ENCODE measurements at places on chromosomes 16 and 17. TPM values are rescaled to one million over a fixed set of nuclear protein-coding genes. Genes with fewer than 3 reads are reported as not detected.

MEIOC gene
- 0.50 TPM for total RNA-seq

SLC35G6 gene
- total RNA-seq, result not detected

PLLP gene
- 20.9 TPM for total RNA-seq

IKZF3 gene
- 0.17 TPM for total RNA-seq

AANAT gene
- 0.20 TPM for total RNA-seq

CCL17 gene
- not detected for total RNA-seq

GSG1L2 gene
- not detected for total RNA-seq

HP gene
- 0.77 TPM for total RNA-seq

APOBR gene
- 0.99 TPM for total RNA-seq

IGSF6 gene
- 5.0 TPM for total RNA-seq

WNT9B gene
- 0.99 TPM for total RNA-seq

TEKT1 gene
- 18.6 TPM for total RNA-seq

KRT9 gene
- not detected for total RNA-seq

TACO1 gene
- 10.3 TPM for total RNA-seq

GNGT2 gene
- total RNA-seq, result 0.89 TPM

GRB7 gene
- 2.6 TPM for total RNA-seq

RASD1 gene
- 6.8 TPM for total RNA-seq

TMED6 gene
- not detected for total RNA-seq

ATP2C2 gene
- total RNA-seq, result 2.2 TPM

ITGB4 gene
- 24.0 TPM for total RNA-seq

SEPTIN1 gene
- total RNA-seq, result 0.44 TPM

IQCK gene
- 25.5 TPM for total RNA-seq

TBC1D3B gene
- 4.0 TPM for total RNA-seq

TEKT3 gene
- total RNA-seq, result 9.3 TPM

CD300A gene
- 8.4 TPM for total RNA-seq

SYT17 gene
- 13.5 TPM for total RNA-seq

CSHL1 gene
- total RNA-seq, result not detected

G6PC1 gene
- total RNA-seq, result not detected

ADAP2 gene
- 15.8 TPM for total RNA-seq

TP53TG3C gene
- total RNA-seq, result not detected

C17orf78 gene
- not detected for total RNA-seq

TTYH2 gene
- 27.5 TPM for total RNA-seq

ITGAX gene
- 2.8 TPM for total RNA-seq

HS3ST3A1 gene
- 2.1 TPM for total RNA-seq

PITPNM3 gene
- 12.4 TPM for total RNA-seq

KRTAP16-1 gene
- not detected for total RNA-seq

NAGS gene
- 3.5 TPM for total RNA-seq
